SHP77 treated with DMSO at 0.1 percent for 48 hours (cell line): ENCODE measurements at places on chromosomes 13 and 19.
A peak's percentile ranks its signal among the peaks of the same experiment; 100 is the strongest.

- no peak for DNase-seq
Measured at GRCh38 chr13:111034811-111035210, 80.3 kb upstream of the ARHGEF7 start.

DNA sequence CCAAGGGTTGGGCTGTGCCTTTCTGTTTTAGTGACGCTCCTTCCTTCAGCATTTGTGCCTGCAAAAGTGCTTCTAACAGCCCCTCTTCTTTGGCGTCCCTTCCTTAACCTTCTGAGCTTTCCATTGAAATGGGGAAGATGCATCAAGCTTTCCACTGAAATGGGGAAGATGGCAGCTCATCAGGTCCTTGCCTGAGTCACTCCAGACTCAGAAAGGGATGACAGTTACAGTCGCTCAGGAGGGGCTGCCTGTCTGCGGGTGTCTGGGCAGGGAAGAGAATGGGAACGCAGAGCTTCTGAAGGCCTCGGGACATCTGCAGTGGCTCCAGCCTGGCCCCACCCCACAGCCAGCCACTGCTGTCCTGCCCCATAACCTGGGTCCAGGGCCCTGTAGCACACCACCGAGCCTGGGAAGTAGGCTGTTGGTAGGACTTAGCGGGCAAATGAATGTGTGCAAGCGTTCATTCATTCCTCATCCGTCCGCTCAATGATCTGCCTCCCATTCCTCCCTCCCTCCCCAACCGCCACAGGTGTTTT is 9.8 kb downstream of the AP1M1 start:
- DNase-seq: no peak

DNA sequence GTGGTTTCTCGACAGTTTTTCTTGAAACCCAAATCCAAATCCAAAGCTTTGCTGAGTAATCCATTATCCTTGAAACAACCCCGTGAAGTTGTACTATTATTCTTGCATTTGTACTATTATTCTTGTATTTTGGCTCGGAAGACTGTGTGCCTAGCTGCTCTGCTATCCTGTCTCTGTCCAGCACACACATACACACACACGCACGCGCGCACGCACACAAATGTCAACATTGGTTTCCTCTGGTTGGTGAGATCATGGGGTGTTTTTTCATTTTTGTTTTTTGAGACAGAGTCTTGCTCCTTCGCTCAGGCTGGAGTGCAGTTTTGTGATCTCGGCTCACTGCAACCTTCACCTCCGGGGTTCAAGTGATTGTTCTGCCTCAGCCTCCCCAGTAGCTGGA is 14.9 kb upstream of the KLK4 start:
- DNase-seq: no peak

GRCh38 chr19:11435833-11436313 is 438 bp downstream of the PRKCSH start:
- DNase-seq: no peak

DNA sequence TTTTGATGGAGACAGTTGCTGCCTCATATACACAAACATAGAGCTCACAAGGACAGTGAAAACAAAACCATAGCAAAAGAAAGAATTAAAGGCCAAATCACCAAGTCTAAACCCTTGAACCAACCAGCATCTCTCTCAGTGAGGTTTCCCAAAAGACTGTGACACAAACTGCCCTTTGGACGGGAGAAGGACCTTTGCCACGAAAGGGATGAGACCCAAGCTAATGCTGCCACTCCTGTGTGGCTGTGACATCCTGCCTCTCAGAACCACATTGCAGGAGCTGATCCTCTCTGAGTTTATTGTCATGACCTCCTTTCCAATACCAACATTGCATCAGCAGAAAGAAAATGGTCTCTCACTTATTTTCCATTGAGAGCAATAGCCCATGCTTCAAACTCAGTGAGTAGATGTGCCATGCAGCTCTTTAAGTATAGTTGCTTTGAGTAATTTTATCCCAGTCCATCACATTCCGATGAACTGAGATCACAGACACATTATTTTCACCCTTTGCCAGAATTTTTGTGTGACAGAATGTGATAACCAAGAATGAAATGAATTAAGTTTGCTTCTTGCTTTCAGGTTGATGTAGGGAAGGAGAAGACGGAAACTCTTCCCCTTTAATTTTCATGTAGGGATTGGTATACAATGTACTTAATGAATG is 133.5 kb upstream of the IRS2 start:
- DNase-seq: no peak

DNA sequence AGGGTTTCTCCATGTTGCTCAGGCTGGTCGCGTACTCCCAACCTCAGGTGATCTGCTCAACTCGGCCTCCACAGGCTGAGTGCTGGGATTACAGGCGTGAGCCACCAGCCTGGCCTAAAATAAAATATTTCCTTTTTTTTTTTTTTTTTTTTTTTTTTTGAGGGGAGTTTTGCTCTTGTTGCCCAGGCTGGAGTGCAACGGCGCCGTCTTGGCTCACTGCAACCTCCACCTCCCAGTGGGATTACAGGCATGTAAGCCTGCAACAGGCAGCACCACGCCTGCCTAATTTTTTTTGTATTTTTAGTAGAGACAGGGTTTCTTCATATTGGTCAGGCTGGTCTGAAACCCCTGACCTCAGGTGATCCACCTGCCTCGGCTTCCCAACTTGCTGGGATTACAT is 4.9 kb downstream of the ZNF506 start:
- DNase-seq: no peak

DNA sequence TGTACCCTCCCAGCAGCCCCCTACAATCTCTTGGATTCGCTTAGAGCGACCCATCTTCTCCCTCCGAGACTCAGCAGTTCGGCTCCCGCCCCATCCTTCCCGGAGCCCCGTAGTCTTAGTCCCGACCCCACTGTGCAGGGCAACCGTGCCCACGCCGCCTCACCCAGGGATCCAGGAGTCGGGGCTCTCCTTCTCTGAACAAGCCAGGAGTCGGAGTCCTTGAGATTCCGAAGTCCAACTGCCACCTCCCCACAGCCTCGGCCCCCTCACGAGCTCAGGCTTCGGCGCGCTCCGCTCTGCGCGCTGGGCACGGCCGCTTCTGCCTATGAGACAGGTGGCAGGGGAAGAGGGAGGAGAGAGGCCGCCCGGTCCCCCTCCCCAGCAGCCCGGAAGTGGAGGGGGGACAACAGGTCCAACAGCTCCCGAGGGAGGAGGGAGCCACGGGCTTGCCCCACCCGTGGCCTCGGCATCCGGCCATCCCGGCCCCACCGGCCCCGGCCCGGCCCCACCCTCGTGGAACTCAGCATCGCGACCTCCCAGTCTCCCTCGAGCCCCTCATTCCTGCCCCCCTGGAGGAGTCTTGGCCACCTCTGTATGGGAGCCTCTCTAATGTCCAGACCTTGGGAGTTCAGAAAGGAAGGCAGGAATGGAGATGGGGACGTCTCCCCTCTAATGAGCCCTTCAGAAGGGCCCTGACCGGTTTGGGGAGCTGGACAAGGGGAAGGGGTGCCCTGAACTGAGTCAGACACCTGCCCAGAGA is at the start of gene PHLDB3:
Gene PHLDB3 (minus strand): TSS at position 321 of the 760 bp plus-strand sequence. CDS start 628 bp downstream, outside the sequence.
- peak; percentile 53 for DNase-seq

GRCh38 chr13:79992111-79992510 is 348.8 kb downstream of the SPRY2 start:
- DNase-seq: no peak

DNA sequence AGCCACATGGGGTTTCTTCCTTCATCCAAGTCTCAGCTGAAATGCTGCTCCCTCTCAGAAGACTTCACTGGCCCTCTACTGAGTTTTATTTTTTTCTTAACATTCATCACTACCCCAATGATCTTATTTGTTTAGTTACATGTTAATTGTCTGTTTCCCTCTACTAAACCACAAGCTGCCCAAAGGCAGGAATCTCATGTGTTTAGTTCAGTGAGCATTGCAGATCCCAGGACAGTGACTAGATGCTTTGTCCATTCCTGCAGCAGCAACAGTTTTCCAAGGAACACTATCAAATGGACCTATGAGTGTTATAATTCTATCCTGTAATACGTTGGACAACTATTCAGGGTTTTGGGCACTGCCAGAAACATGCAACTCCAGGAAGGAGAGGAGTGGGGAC is 93.1 kb downstream of the RNASEH2B start:
- no peak for DNase-seq

DNA sequence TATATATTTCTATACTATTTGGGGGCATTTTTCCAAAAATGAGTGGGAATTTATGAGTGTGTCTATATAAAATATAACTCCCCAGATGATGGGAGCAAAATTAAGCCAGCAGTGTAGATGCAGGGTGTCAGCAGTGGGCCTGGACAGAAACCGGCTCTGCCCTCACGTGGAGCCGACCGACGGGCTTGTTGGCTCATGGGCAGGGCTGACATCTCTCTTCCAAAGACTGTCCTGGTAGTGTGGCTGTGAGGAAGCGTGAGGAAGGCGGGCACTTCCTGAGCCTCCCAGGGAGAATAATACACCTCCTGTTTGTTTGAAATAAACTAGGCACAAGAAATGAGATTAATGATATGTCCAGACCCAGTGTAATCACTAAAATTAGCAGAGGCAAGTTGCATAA is 206.5 kb downstream of the TEX29 start:
- no peak for DNase-seq

- peak; percentile 97 for DNase-seq
Measured at GRCh38 chr13:27372896-27373295, 51.5 kb upstream of the GTF3A start.

- DNase-seq: no peak
Measured at GRCh38 chr13:77523386-77523785, 12.1 kb upstream of the SCEL start.

DNA sequence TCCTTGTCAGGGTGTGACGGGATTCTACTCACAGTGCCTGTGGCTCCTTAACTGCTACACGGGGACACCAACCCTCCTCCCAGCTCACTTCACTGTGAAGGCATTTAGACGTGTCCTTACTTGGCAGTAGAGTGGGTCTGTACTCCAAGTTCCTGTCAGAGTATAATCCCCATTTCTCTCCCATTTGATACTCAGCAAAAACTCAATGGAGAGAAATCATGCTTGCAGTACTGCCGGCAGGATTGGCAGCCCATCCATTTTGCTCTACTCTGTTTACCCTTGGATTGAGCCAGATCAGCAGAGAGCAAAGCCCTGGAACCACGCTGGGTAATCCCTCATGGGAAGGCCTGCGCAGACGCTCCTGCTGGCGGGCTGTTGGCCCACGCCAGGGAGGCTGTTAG is 28.9 kb downstream of the ARL11 start:
- no peak for DNase-seq

DNA sequence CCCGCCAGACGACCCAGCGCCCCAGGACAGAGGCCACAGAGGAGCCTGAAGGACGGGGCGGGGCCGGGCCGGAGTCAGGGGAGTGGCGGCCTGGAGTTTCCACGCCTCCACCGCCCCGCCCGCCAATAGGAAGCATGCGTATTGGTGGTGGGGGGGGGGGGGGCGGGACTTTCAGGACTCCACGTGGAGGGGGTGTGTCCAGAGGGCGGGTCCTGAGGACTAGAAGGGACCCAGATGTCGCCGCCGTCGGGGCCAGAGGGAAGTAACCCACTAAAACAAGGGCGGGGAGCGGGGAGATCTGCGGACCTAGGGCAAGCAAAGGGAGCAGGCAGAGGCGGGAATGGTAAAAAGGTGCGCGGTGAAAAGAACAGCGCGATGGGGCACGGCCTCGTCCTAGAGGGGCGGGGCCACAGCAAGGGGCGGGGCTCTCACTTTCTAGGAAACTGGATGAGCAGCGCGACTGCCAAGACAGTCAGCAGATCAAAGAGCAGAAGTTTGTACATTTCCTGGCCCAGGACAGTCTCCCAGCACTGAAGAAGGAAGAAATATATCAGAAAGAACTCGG is 2.8 kb upstream of the LENG1 start:
- peak; percentile 53 for DNase-seq

GRCh38 chr19:7734220-7735203 is 2.6 kb upstream of the CLEC4G start:
- no peak for DNase-seq

DNA sequence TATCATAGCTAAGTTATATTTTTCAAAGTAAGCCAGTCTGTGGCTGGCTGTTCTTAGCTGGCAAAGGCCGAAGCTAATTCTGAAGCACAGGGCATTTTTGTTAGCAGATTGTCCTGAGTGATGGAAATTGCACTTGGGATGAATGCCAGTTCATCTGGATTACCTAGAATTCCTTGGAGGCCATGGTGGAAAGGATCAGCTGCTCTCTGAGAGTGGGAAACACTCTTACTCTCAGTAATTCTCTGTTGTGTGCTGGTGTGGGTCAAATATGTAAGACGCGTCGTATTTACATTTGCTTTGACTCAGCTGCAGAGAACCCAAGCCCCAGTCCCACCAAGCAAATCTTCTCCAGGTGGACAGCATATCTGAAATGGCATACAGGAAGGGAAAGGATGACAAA is 60.7 kb upstream of the C1QTNF9B start:
- no peak for DNase-seq

GRCh38 chr13:46926916-46927590 is 30.2 kb upstream of the HTR2A start:
- DNase-seq: no peak

- DNase-seq: peak; percentile 81
Measured at GRCh38 chr13:34347784-34348573, 530.0 kb downstream of the RFC3 start.

DNA sequence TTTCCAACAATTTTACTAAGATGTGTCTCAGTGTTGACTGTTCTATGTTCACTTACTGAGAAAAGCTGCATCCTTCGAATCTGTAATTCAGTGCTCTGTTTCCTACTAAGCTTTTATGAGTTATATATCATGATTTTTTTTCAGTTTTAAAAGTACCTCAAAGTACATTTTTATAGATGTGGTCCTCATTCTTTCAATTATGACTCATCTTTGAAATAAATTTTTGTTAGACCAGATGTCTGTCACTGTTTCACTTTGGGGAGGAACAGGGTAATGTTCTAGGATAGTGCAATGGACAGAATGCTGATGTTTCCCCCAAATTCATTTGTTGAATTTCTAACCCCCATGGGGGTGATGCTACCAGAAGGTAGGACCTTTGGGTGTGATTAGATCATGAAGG is 74.8 kb downstream of the NALCN start:
- no peak for DNase-seq

- DNase-seq: no peak
Measured at GRCh38 chr13:99886706-99887105, 84.9 kb downstream of the ZIC5 start.

- no peak for DNase-seq
Measured at GRCh38 chr19:42091742-42092141, 15.8 kb downstream of the ZNF574 start.

DNA sequence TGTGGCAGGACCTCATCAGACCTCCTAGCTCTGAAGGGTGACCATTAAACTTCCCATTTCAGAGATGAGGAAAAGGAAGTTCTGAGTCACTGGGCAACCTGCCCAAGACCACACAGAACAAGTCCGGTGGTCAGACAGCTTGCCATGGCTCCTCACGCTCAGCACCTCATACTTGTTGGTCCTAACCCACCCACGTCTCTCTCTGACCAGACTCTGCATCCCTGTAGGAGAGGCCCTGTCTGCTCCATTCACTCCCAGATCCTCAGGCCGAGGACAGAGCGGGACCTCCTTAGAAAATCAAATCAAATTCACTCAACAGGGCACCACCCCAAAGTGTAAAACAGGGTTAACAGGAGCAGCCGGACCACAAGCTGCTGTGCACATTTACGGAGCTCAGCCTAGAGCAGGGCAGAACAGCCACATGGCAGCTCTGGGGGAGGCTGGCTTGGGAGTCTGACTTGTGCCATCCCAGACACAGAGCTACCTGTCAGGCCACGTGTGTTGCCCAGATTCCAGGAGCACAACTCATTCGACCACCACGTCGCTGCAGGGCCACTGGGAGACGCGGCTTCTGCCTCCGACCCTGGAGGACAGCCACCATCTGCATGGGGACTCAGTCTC is 1.7 kb downstream of the MIER2 start:
- DNase-seq: no peak

GRCh38 chr19:31943778-31944177 is 401.6 kb upstream of the ZNF507 start:
- DNase-seq: no peak
